HEK293T (cell line): ENCODE measurements at places on chromosomes 12 and 14.

DNA sequence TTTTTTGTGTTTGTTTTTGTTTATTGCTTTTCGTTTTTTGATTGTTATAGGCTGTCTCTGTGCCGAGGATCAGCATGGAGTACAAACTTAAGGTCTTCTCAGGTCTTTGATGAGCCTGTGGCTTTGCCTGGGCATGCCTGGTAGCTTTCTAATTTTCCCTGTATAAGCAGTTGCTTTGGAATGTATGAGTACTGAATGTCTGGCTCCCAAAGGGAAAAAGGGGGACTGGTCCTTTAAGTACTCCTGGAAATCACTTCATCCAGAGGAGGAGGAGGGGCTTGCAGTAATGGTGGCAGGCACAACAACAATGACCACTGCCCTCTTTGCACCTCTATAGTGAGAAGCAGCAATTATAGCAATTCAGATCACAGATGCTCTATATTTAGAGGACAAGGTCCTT, 67.6 kb upstream of the TTC7B start:
- DNase-seq: no peak

DNA sequence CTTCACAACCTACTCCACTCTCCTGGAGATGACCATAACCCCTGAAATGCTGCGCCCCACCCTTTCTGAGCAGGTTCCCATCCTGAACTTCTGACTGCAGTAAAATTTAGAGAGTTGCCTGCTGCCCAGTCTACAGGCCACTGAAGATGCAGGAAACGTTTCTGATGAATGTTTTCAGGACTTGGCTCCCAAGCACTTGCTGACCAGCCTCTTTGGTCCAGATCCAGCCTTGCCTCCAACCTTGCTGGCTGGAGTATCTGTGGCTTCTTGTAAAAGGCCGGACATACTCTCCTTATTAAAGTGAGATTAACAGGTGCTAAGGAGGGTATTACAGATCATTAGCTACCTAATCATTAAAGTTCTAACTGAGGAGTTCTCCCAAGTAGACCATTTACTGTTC, 70.3 kb upstream of the STXBP6 start:
- DNase-seq: no peak

DNA sequence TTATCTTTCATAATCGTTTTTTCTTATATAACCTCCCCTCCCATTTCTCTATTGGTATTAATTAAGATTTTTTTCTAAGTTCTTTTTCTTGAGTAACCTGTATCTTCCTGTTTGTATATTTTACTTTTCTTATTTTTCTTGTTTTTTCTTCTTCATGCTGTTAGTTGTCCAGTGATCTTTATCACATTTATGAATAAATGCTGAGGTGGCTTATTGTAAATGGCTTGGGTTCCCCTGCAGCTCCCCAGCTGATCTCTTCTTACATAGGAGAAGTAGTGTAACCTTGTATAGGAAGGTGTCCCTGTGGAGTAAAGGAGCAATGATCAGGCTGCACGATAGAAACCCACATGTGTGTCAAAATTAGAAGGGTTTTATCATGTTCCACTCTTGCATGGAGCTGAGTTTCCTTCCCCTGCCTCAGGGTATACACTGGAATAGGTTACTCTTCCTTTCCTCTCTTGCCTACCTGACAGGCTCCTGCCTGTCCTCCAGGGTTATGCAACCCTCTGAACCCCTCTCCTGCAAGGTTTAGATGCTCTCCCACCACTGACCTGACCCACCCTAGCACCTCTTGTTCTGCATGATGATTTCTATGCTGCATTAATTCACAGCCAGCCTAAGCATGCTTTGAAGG, 334.8 kb upstream of the RGS6 start:
- no peak for DNase-seq

DNA sequence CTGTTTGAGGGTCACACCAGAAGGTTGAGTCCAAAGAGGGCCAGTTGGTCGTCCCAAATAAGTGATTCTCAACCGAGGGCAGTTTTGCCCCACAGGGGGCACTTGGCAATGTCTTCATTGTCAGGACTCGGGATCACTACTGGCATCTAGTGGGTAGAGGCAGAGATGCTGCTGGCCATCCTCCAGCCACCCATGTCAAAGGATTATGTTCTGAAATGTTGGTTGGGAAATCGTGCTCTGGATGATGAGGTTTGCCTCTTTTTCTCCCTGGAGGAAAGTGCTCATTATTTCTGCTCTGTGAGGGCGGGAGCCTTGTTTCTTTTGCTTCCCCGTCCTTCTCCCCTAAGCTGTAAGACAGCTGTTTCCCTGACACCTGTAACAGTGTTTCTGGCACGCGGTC, 3.6 kb downstream of the ZNF839 start:
- DNase-seq: no peak

GRCh38 chr12:78790148-78790547, 74.4 kb upstream of the SYT1 start:
- DNase-seq: no peak

DNA sequence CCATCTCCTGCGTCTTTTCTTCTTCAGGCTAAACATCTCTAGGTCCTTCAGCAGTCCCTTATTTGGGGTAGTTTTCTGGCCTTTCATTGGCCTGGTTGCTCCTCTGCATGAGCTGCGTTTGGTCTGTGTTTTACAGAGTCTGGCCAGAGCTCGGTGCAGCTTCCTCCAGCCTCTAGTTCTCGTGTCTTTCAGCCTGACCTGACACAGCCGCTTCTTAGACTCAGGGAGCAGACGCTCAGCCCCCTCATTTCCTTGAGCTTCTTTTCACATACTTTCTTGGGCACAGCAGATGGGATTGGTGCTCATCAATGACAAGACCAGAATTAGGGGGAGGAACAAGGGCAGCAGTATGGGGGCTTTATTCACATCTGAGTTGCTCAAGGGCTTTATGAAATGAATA, 13.6 kb upstream of the GSG1 start:
- no peak for DNase-seq

- DNase-seq: peak; percentile 68
Observed at GRCh38 chr12:52903855-52904508, 894 bp downstream of the KRT8 start.

- peak; percentile 14 for DNase-seq
Observed at GRCh38 chr14:89899917-89900663, 54.4 kb downstream of the EFCAB11 start.

DNA sequence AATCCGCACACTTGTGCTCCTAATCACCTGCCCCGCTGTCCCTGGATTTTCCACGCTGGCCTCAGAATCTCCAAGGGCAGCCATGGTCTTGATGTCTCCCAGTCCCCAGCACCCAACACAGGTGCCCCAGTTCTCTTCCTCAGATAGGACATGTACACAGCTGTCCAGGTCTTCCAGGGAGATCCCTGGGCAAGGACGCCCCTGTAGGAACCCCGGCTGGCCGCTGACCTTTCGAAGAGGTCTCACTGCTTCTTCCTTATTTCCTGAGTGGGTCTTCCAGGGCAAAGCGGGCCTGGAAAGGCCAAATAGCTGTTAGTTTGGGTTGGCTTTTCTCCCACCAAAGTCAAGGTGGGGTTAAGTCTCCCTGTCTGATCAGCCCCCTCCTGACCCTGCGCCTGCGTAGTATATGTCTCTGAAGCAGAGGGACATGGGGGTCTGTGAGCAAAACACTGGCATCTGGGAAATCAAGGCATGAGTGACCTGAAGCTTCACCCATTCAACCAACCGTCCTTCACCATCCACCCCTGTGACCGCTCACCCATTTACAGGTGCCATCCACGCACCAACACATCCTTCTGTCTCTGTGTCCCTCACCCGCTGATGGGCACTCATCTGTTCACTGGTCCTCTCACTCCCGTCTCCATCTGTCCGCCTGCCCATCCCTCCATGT, 4.6 kb downstream of the BEGAIN start:
- DNase-seq: no peak

DNA sequence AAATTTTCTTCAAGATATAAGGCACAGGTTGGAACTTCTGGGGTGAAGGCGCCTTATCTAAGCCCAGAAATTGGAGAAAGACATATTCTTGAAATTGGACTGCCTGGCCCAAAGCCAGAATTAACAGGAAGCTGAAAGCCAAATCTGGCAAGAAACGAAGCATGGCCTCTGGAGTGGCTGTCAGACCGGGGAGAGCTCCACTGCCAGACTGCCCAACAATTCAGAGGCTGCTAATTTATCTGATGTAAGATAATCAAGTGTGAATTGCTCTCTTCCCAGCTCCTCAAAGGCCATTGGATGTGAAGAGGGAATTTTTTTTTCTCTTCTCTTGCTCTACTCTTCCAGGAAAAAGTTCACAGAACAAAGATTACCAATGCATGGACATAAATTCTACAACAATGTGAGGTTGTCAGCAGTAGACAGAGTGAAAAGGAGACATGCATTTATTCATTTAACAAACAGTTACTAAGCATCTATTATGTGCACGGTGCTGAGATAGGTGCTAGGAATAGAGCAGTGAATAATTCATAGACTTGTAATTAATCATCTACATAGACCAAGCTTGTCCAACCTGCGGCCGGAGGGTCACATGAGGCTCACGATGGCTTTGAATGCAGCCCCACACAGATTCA, at the start of gene GDF3:
GDF3 (minus strand) TSS at position 210 of the 632 bp plus-strand sequence; CDS start at position 163, 47 bp downstream.
- DNase-seq: no peak

DNA sequence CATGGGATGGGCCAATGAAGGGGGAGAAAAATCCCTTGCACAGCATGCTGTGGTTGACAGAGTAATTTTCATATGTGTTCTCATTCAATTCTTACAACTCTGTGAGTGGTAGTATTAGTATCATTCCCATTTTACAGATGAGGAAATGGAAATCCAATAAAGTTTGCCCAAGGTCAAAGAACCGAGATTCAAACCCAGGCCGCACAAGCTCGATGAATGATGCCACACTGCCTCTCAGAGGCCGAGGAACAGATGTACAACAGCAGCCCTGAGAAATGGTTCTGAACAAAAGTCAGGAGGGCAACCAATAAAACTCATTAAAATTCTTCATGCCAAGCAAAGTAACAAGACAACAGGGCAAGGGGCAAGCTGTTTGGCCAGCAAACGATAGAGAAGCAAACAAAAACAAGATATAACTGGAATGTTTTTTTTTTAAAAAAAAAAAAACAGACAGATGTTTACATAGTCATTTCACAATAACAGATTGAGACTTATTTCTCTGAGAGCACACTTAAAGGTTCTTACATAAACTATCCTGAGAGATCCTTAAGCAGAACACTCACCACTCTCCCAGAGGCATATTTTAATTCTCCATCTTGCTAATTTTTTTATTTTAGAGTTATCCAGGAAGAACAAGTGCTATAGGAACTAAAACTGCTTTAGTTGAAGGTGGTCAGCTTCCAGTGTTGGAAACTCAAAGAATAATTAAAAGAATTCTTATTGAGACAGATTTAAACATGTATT, 85.8 kb downstream of the EXOC5 start:
- DNase-seq: peak; percentile 55

DNA sequence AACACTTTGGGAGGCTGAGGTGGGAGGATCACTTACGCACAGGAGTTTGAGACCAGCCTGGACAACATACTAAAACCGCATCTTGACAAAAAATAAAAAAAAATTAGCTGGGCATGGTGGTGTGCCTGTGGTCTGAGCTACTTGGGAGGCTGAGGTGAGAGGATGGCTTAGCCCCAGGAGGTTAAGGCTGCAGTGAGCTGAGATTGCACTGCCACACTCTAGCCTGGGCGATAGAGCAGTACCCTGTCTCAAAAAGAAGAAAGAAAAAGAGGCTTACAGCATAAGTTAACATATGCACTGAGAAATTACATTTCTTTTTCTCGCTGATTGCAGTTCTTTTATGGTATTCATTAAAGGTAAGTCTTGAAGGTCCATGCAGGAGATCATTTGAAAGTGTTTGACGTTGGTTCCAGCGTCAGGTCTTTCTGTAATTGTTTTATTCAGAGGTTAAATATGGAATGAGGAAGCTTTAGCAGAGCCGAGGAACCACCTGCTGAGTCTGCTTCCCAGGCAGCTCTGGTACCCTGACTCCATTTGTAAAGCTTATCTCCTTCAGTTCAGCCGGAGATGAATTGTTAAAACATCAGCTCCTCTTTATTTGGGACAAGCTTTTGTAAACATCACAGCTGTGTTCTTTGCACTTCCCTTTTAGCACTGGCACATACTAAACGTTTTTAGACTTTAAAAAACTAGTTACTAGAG, 18.5 kb downstream of the SFSWAP start:
- DNase-seq: no peak

- DNase-seq: no peak
Observed at GRCh38 chr14:42517806-42518500, 911.3 kb downstream of the LRFN5 start.

GRCh38 chr14:87873741-87874140, 119.2 kb downstream of the GALC start:
- DNase-seq: no peak

DNA sequence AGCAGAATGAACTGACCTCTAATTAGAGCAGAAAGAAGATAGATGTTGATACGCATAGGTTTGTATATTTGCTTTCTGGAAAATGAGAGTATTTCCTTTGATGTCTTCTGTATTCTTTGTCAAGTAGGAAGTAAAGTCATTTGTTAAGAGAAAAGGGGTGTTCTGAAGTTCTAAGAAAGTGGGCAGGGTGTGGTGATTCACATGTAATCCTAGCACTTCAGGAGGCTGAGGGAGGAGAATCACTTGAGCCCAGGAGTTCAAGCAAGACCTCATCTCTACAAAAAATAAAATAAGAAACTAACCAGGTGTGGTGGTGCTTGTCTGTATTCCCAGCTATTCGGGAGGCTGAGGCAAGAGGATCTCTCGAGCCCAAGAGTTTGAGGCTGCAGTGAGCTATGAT, 2.8 kb downstream of the RHNO1 start:
- no peak for DNase-seq

DNA sequence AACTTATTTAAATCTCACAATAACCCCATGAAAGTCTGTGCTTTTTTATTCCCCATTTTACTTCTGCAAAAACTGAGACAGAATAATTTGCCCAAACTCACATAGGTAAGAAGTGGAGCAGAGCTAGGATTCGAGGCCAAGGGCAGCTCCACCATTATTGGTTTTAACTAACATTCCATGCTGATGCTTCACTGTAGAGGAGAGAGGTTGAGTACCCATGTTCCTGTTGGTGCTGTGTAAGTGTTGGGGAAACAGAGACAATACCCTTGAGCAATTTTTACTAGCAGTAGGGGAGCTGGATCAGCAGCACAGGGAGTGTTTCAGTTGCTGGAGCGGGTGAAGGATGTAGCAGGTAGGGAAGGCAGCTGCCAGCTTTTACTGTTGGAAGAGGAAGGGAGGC, 21.1 kb downstream of the RASSF8 start:
- DNase-seq: no peak

GRCh38 chr12:92146497-92147224, 1.0 kb upstream of the BTG1 start:
- no peak for DNase-seq

GRCh38 chr12:129534966-129535750, 368.7 kb downstream of the TMEM132D start:
- no peak for DNase-seq

GRCh38 chr12:29163146-29163545, 14.1 kb downstream of the FAR2 start:
- DNase-seq: no peak

DNA sequence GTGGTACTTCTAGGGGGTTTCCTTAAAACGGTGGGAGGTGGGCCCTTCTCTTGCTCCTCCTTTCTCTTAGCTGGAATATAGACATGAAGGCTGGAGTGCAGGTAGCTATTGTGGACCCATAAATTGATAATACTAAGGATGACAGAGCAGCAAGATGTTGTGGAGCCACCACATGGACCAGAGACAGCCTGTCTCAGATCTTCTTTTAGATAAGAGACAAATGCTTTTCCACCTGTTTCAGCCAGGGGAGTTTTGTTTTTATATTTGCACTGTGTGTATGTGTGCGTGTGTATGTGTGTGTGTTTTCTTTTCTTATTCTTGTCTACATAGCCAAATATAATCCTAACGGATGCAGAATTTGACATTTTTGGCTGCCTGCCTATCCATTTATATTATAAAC, 62.9 kb upstream of the HIF1A start:
- DNase-seq: no peak
